ENCODE measurements at places on chromosomes 2 and 18. TPM values are rescaled to one million over a fixed set of nuclear protein-coding genes. Genes with fewer than 3 reads are reported as not detected.

MCM6 gene
- 50.5 TPM for total RNA-seq

PAIP2B gene
- total RNA-seq, result 0.30 TPM

GAL3ST2 gene
- 0.13 TPM for total RNA-seq

ANKRD36B gene
- total RNA-seq, result 3.9 TPM

SIX3 gene
- total RNA-seq, result 0.39 TPM

HRH4 gene
- not detected for total RNA-seq

ZSCAN30 gene
- total RNA-seq, result 0.95 TPM

USP40 gene
- total RNA-seq, result 20.6 TPM

CCDC141 gene
- total RNA-seq, result not detected

SLC4A3 gene
- 2.0 TPM for total RNA-seq

SAG gene
- total RNA-seq, result not detected

UGT1A6 gene
- 1.5 TPM for total RNA-seq

SP140L gene
- 3.0 TPM for total RNA-seq

AMER3 gene
- not detected for total RNA-seq

SPR gene
- 144 TPM for total RNA-seq

RMC1 gene
- total RNA-seq, result 16.6 TPM

RESP18 gene
- not detected for total RNA-seq

HOXD10 gene
- 5.3 TPM for total RNA-seq

RHBDD1 gene
- total RNA-seq, result 8.1 TPM

KRTCAP3 gene
- 0.39 TPM for total RNA-seq

SERPINB12 gene
- not detected for total RNA-seq

WIPF1 gene
- 23.9 TPM for total RNA-seq

ACADL gene
- total RNA-seq, result 0.07 TPM

PROC gene
- total RNA-seq, result 4.6 TPM

RALBP1 gene
- 32.2 TPM for total RNA-seq

NCKAP1 gene
- 109 TPM for total RNA-seq

ABCG8 gene
- total RNA-seq, result not detected

EN1 gene
- 0.87 TPM for total RNA-seq

LONRF2 gene
- total RNA-seq, result 3.5 TPM

NAT8 gene
- not detected for total RNA-seq

CRYBA2 gene
- not detected for total RNA-seq

TUBA3E gene
- 0.62 TPM for total RNA-seq

B3GNT7 gene
- total RNA-seq, result 3.0 TPM

PDIA6 gene
- total RNA-seq, result 359 TPM

CFAP65 gene
- total RNA-seq, result 0.21 TPM

Data from A549 treated with GW870086 at 1 μM for 4 hours (cell line).